ENCODE measurements at places on chromosomes 1 and 21.
A peak's percentile ranks its signal among the peaks of the same experiment; 100 is the strongest.

- DNase-seq, result no peak
Measured at GRCh38 chr21:39700318-39700717, 44.7 kb upstream of the IGSF5 start.

- DNase-seq, result peak; percentile 76
Measured at GRCh38 chr1:56516539-56517252, 62.7 kb downstream of the PLPP3 start.

- DNase-seq, result no peak
Measured at GRCh38 chr1:162218546-162218945, 149.1 kb downstream of the NOS1AP start.

DNA sequence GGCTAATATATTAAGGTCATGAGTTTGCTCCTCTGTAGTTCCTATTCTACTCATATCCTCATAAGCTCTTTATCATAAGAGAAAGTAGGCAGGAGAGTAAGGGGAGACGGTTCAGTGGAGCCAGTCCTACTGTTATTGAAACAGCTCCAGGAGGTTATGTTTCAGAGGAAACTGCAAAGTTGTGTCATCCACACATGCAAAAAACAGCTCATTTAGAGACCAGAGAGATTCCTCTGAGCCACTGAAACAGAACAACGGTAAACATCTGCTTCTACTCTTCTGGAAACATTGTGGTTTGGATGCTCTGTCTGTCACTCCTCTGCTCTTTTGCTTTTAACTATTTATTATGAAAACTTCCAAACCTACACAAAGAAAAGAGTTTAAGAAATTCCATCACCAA is 66.3 kb upstream of the PPP2R5A start:
- peak; percentile 13 for DNase-seq

DNA sequence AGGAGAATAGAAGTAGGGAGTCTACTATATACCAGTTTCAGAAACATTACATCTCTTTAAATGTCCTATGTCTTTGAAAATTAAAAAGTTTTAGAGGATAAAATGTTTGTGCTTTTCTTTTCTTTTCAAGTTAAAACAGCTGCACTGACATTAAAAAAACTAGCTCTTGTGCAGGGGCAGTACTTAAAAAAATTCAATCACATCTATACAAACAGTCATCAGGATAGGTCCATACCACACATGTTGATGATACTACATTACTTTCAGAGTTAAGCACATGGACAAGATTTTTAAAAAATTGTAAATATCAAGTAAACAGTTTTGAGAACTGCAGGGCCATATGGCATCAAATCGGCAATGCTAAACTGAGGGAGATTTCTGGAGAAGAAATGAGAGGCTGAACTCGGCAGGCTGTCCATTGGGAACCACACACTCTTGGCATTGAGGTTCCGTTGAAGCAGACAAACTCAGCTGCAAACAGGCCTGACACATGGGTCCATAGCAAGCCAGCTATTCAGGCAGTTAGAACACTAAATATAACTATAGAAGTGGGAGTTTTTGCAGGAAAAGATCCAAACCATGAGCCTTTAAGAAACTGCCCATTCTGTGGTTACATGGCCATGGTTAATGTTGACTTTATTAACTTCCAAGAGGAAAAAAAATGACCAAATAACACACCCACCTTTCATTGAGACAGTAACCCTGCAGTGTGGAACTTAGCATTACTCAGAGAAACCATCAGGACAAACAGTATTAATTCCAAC is 84.5 kb upstream of the BCL10 start:
- DNase-seq, result no peak

GRCh38 chr1:64828829-64829228 is 84.0 kb downstream of the RAVER2 start:
- no peak for DNase-seq

DNA sequence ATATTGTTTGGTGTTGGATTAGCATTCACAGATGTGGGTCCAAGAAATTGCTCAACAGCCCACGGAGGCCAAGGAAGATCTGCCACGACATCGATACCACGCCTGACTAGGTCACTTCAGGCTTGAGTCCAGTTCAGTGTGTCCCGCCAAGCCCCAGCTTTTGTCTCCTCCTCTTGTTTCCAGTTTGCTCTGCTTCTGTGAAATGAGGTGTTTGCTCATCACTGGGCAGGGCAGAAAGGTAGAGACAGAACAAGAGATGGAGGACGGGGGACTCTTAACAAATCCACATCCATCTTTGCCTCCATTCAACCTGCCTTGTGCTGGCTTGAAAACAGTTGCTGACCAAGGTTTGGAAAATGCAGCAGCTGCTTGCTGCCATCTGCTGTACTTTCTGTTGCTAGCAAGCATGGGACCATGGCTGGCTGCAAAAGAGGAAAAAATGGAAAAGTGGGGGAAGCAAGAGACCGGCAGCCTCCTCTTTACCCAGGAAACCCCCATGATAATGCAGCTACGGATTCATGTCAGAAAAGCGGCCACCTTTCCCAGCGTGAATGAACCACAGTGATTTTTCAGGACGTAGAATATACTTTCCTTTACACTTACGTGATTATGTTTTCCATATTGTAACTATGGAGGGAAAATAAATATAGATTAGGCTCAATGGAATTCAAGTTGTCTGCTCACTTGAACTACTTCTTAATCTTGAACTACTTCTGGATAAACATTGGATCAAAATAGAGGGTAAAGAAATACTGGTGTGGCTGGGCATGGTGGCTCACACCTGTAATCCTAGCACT is 80.2 kb upstream of the GREM2 start:
- DNase-seq, result peak; percentile 3

DNA sequence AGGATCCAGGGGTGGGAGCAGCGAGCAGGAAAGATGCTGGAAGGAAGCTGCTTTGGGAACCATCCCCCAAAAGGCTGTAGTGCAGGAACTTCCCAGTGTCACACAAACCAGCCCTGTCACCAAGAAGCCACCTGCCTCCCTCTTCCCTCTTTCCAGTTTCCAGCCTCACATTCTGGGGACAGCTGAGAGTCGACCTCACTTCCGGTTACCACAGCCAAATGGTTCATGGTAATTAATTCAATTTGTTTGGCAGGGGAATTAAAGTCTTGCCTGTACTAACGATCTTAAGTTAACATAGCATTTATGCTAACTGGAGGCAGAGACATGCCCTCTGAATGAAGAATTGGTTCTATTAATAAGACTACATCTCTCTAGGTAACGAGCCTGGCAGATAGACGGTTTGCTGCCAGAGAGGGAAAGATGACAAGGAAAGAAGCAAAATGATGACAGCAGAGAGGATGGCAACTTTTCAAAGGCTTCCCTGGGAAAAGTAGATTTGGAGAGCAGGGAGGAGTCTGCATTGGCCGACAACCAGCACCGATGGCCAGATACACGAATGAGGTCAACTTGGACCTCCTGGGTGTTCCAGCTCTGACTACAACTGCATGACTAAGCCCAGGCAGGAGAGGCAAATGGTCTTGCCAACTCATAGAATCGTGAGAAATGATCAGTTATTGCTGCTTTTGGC is 64.1 kb downstream of the TMCO4 start:
- no peak for DNase-seq

- no peak for DNase-seq
Measured at GRCh38 chr1:195530961-195531360, 1077.3 kb downstream of the KCNT2 start.

DNA sequence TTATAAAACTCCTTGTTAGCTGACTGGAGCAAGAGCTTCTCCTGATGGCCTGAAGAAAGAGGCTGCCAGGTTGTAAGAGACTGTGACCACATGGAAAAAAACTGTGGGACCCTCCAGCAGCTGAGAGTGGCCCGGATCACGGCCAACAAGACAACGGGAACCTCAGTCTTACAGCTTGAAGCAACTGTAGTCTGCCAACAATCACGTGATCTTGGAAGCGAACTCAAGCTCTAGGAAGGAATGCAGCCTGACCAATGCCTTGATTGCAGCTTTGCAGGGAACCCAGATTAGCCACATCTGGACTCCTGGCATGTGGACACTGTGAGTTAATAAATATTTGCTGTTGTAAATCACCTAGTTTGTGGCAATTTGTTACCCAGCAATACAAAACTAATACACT is 442.6 kb upstream of the PRMT6 start:
- no peak for DNase-seq

- no peak for DNase-seq
Measured at GRCh38 chr1:17545356-17545755, 5.9 kb downstream of the ARHGEF10L start.

GRCh38 chr21:20591284-20591683 is 406.9 kb upstream of the NCAM2 start:
- DNase-seq, result peak; percentile 16

- DNase-seq, result no peak
Measured at GRCh38 chr1:15153184-15153841, at the start of gene TMEM51. Gene TMEM51 (plus strand): TSS chr1:15153747. CDS start chr1:15215088, 61,341 bp downstream.

DNA sequence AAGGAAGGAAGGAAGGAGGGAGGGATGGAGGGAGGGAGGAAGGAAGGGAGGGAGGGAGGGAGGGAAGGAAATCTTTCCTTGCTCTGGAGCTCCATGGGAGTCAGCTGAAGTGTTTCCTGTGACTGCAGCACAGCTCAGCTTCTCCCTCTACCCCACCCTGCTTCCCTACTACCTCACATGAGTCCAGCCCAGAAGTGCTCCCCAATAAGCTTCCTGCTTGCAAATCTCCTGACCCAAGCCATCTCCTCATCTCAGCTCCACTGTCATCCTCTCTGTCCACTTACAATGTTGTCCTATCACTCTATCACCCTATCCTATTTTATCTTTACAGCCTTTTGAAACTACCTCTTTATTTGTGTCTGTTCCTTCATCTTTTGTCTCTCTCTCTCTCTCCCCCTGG is 52.9 kb upstream of the SSBP3 start:
- DNase-seq, result no peak

- DNase-seq, result no peak
Measured at GRCh38 chr1:82330330-82330729, 529.6 kb downstream of the ADGRL2 start.

DNA sequence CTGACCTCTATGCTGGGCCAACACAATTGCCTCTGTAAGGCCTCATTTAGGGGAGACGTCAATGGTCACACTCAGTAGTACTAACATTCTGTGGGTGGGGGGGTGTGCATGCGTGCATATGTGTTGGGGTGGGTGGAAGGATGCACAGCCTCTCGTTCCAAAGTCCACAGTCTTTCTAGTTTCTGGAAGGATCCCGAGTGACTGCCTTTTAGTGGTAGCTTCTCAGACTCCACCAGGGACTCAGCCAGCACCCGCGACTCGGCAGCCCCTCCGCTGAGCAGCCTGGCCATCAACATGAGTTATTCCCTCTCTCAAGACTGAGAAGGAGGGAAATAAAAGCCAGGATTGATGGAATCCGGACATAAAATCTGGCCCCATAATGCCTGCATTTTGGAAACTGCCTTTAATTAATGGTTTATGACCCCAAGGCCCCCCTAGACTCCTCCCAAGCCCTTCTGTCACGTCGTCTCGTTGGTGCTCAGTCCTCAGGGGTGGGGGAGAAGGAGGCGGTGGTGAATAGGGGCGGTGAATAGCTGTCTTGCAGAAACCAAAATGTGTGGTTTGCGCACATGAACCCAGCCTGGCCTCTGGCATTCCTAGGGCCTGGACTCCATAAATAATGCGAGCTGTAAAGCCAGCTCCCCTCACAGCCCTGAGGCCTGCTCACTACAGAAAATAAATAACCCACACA is 65.1 kb upstream of the TMEM51 start:
- DNase-seq, result no peak

- no peak for DNase-seq
Measured at GRCh38 chr1:34792868-34793727, at the start of gene GJA4. Gene GJA4 (plus strand): TSS chr1:34792999. CDS start chr1:34794214, 1,215 bp downstream.

All from common myeloid progenitor, CD34-positive (primary cell).